Caudate nucleus (tissue), 63 donors: ENCODE measurements at places on chromosomes 1 and 21.
A peak's percentile ranks its signal among the peaks of the same experiment; 100 is the strongest.

- no peak for DNase-seq
Measured at GRCh38 chr21:39581414-39581813, 31.3 kb upstream of the B3GALT5 start.

- no peak for DNase-seq
Measured at GRCh38 chr1:224535641-224536040, 80.5 kb upstream of the CNIH3 start.

- no peak for DNase-seq
Measured at GRCh38 chr21:42047821-42048613, 23.1 kb upstream of the UMODL1 start.

- DNase-seq, result no peak
Measured at GRCh38 chr1:205355075-205355453, 1.7 kb downstream of the KLHDC8A start.

DNA sequence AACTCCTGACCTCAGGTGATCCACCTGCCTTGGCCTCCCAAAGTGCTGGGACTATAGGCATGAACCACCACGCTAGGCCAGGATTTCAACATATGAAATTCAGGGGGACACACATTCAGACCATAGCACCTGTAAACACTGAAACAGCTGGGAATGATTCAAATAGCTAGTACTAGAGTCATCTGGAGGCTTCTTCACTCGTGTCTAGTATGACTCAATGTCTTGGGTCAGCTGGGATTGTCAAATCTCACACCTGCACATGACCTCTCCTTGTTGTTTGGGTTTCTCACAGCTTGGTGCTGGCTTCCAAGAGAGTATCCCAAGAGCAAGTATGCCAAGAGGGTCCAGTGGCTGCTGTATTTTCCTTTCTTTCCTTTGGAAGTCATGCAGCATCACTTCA is 75.1 kb downstream of the PGM1 start:
- DNase-seq, result no peak

DNA sequence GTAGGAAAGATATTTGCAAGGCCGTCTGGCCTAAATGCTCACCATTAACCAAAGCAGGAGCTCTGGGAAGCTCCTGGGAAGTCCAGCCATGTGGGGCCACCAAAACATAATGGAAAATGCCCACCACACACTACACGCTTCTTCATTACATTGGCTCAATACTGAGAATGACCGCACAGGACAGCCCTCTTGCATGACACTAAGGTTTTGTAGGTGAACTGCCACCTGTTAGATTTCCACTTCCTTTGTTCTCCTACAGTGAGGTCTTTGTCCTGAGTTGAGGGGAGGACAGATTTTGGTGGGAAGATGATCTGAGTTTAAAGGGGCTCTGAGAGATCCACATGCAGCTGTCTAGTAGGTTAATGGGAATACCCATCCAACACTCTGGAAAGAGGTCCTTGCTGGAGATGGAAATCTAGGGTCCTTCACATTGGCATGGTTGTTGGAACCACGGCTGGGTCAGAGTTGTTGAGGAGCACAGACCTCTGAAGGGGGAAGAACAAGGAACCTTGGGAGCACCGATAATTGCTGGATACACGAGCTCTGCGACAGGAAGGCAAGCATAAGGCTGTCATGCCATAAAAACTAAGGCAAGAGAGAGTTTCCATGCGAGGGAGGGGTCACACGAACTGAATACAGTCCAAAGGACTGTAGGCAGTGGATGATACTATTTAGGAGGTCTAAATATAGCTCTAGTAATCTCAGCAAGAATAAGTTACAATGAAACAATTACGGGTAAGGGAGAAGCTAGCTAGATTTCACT is 105.5 kb upstream of the IRF2BP2 start:
- no peak for DNase-seq

GRCh38 chr1:23475641-23476040 is 8.3 kb downstream of the ASAP3 start:
- no peak for DNase-seq

DNA sequence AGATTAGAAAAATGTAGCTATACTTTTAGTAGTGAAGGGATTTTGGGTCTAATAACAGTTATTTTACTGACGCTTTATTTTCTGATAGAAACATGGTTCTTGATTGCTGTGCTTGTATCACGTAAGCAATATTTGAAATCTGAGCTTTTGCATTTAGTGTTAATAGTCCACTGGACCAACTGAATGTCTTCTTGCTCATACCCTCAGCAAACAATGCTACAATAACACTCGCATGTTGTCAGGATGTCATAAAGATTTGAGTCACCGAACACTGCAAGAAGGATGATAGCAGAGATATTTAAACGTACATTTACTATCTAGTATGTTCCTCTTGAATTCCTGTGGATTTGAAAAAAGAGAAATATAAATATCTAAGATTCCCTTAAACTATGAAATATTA is 7.5 kb downstream of the DYRK1A start:
- DNase-seq, result no peak

DNA sequence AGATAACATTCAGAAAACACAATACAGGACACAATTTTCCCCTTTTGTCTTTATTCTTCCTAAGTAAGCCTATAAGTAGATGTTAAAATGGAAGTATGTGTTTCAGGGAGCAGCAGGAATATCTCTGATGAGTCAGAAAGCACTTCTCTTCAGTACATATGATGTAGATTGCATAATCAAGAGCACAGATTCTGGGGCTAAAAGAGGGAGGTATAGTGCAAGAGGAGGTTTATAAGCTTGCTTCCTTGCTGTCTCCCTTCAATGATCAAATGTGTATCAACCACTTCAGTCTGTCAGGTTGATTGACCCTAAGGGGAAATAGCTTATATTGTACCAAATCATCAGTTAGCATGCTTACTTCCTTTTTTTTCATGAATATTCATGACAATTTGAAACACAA is 822.8 kb downstream of the BRINP3 start:
- DNase-seq, result no peak

DNA sequence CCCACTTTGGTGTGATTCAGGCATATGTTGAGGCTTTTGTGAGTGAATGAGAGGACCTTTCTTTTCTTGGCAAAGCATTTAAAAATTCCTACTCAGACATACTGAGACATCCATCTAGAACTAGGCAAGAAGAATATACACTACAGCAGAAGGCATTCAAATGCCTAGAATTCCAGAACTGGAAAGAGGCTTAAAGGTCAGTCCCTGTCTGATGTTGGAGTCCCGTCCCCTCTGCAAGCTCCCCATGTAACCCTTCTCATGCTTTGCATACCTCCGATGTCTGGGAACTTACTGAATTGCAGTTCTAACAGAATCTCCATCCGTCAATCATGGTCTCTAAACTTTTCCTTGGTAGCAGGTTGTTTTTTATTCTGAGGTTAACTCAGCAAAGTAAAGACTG is 152.9 kb downstream of the ATP6V1G3 start:
- DNase-seq, result no peak

DNA sequence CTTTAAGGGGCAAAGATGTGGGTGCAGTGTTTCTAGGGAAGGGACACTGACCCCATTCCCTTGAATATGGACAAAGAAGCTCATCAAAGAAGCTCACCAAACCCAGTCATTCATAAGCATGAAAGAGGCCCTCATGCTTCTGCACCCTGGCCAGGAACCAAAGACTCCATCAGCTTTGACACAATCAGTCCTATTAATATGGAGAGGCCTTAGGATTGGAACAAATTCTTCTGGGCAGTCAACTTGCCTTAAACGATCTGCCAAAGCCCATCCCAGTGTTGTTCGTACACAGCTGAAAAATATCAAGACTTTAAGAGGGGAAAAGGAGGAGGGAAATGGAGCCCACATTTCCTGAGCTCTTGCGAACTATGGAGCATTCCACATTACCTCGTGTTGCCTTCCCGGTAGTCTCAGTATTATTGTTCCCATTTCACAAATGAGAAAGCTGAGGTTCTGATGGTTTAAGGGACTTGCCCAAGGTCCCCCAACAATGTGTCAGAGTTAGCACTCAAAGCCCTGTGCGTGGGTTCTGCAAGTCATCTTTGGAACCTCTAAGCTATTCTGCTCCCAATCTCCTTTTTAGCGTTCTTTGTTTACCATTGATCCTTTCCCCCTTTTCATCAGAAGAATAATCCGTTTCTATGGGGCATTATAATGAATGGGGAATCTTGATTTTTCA is 161.9 kb downstream of the ZBTB18 start:
- DNase-seq, result no peak

- DNase-seq, result peak; percentile 38
Measured at GRCh38 chr1:236103646-236104218, 38.6 kb upstream of the GPR137B start.

DNA sequence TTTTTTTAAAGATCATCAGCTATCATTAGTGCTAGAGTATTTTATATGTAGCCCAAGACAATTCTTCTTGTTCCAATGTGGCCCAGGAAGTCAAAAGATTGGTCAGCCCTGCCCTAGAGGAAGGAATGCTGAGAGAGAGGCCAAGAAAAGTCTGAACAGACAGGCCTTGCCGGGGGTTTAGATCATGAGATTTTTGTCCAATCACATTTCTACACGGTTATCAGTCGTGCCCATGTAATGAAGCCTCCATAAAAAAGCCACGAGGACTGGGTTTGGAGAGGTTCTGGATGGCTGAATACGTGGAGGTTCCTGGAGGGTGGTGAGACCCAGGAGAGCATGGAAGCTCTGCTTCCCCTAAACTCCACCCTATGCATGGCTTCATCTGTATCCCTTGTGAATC is 24.3 kb upstream of the ENO1 start:
- DNase-seq, result no peak

DNA sequence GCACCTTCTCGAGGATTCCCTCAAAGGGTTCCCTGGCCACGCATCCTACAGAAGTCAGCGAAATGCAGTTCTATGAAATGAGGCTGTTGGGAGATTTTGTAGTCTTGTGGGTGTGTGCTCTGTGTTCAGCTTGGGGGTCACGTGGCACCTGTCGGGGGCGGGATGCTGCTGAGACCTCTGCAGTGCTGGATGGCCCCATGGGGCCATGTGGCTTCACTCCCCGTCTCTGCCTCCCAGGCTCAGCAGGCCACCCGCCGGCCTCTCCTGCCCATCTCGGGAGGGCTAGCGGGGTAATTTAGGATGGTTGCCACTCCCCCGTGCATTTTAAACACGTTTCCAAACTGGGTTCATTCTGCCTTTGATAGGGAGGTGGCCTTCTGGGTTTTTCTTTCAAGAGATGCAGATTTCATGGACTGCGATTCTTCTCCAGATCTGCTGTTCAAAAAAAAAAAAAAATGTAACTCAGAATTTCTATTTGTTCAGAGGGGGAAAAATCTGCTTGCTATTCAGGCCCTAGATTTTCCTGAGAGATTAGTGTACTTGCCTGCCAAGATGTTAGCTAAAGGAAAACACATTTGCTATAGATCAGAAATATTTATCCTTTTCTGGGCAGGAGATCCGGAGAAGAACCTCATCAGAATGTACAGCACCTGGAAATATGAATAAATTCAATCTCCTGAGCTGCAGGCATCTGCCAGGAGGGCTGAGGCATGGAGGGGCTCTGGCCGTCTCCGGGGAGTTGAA is 277.2 kb upstream of the VAMP3 start:
- no peak for DNase-seq

DNA sequence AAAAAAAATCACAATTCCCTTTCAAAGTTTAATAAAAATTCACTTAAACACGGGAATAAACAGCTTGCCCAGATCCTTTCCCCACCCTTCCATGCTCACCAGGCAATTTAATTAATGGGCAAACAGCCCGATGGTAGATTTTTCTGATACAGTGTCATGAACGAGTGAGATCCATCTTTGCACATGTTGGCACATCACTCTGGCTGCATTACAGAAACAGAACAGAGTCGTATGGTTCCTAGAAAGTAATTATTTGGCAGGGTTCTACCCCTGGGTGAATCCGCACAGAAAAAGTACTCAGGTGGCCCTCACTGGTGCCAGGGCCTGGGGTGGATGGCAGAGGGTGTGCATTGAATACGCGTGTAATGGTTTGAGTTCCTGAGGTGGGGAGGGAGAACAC is 24.6 kb upstream of the OVAAL start:
- DNase-seq, result no peak

- no peak for DNase-seq
Measured at GRCh38 chr1:8671306-8671917, 146.0 kb downstream of the RERE start.

DNA sequence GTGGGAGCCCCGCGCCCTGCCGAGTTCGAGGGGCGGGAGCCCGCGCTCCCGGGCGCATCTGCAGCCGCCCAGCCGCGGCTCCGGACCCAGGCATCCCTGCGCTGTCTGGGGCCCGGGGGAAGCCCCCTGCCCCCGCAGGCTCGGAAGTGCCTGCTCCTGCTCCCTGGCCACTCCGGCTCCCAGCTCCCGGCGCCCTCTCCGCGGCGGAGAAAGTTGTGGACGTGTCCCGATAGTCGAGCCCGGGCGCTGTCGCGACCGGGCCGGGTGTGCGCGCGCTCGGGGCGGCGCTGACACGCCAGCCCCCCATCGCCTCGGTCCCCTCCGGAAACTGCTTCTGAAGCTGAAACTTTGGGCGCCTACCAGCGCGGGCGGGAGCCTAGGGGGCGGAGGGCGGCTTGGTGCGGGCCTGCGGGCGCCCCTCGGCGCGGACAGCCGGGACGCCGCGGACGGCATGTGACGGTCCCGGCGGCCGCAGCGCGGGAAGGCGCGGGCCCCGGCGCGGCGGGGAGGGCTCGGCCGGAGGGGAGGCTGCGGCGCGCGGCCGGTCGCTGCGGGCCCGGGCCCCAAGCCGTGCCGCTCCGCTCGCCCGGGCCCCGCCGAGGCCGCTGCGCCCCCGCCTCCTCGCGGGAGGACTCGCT is 515 bp downstream of the MAN1C1 start:
- no peak for DNase-seq

GRCh38 chr1:38344716-38345115 is 298.1 kb upstream of the POU3F1 start:
- DNase-seq, result no peak

DNA sequence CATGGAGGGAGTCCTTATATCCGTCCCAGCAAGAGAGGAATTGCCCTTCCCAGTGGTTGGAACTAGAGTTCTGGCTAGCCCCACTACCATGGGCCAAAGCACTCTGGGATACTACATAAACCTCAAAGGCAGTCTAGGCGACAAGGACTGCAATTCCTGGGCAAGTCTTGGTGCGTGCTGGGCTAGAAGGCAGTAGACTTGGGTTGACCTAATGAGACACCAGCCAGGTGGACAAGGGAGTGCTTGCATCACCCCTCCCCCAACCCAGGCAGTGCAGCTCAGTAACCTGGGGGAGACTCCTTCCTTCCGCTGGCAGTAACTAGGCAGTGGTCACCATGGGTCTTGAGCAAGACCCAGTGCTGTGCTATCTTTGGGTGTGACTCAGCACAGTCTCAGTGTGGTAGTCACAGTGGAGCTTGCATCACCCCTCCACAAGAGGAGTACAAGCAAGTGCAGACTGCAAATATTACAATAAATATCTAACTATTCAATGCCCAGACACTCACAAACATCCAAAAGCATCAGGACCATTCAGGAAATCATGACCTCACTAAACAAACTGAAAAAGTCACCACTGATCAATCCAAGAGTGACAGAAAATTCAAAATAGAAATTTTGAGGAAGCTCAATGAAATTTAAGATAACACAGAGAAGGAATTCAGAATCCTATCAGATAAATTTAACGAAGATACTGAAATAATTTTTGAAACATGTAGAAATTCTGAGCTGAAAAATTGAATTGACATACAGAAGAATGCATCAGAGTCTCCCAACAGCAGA is 84.7 kb upstream of the LYPLAL1 start:
- no peak for DNase-seq

- no peak for DNase-seq
Measured at GRCh38 chr1:11880181-11880575, 21.4 kb upstream of the NPPB start.
